ENCODE measurements at places on chromosomes 1 and 21. TPM values are rescaled to one million over a fixed set of nuclear protein-coding genes. Genes with fewer than 3 reads are reported as not detected.

The RGS4 gene
- total RNA-seq, result 486 TPM

The KCNE2 gene
- total RNA-seq, result not detected

The GOLPH3L gene
- 11.1 TPM for total RNA-seq

The NTNG1 gene
- 19.0 TPM for total RNA-seq

The PTCH2 gene
- total RNA-seq, result 0.22 TPM

The SPATA21 gene
- not detected for total RNA-seq

The SPRR2G gene
- total RNA-seq, result not detected

The CRB1 gene
- total RNA-seq, result 0.37 TPM

The SLC16A4 gene
- 16.6 TPM for total RNA-seq

The DRAXIN gene
- total RNA-seq, result 0.12 TPM

The SON gene
- total RNA-seq, result 139 TPM

The CDKN2C gene
- total RNA-seq, result 11.5 TPM

The RTCA gene
- total RNA-seq, result 54.5 TPM

The KDF1 gene
- not detected for total RNA-seq

The ARHGAP29 gene
- total RNA-seq, result 100 TPM

The PALMD gene
- total RNA-seq, result 0.37 TPM

The KIF26B gene
- total RNA-seq, result 24.1 TPM

The PDPN gene
- 1.5 TPM for total RNA-seq

The CCDC30 gene
- total RNA-seq, result 0.55 TPM

The PGLYRP4 gene
- not detected for total RNA-seq

The ATP1A4 gene
- not detected for total RNA-seq

The TM2D1 gene
- total RNA-seq, result 52.7 TPM

The HES3 gene
- not detected for total RNA-seq

The DISC1 gene
- 4.6 TPM for total RNA-seq

The OVAAL gene
- total RNA-seq, result not detected

The GPA33 gene
- total RNA-seq, result not detected

The CLEC20A gene
- not detected for total RNA-seq
